CD8-positive, alpha-beta T cell (primary cell): ENCODE measurements at places on chromosomes 13 and 19.

DNA sequence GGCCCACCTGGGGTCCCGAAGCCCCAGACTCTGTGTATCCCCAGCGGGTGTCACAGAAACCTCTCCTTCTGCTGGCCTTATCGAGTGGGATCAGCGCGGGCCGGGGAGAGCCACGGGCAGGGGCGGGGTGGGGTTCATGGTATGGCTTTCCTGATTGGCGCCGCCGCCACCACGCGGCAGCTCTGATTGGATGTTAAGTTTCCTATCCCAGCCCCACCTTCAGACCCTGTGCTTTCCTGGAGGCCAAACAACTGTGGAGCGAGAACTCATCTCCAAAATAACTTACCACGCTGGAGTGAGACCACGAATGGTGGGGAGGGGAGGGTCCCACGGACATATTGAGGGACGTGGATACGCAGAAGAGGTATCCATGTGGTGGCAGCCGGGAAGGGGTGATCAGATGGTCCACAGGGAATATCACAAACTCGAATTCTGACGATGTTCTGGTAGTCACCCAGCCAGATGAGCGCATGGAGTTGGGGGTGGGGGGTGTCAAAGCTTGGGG is 1.0 kb upstream of the ICAM5 start:
- no peak for DNase-seq

DNA sequence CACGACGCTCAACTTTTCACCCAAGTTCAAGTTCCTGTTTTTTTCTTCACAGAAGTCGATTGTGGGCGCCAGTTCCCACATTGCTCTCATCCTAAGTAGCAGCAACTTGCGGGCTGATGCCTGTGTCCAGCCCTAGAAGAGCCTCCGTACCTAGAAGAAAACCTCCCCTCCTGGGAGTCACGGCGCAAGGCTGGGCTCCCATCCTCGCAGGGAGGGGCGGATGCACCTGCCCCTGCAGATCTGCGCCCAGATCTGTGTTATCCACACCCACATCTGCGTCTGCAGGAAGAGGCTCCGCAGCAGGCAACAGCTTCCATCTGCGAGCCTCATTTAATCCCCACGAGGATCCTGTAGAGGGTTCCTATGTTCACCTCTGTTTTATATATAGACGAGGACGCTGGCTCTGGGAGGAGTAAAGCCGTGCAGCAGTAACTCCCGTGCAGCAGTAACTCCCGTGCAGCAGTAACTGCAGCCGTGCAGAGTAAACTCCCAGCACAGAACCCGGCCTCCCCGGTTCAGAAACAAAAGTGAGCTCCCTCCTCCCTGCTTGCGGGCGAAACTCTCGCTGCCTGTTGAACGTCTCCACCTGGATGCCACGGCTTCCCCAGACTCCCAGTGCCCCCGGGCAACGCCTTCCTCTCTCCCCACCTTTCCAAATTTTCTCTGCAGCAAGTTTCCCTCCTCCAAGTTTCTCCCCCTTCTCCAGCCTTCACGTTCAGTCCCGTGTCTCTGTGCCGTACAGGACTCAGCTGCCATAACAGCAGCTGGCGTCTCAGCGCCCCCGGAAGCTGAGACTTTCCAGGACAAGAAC is 23.5 kb upstream of the LAIR1 start:
- peak; percentile 79 for DNase-seq

DNA sequence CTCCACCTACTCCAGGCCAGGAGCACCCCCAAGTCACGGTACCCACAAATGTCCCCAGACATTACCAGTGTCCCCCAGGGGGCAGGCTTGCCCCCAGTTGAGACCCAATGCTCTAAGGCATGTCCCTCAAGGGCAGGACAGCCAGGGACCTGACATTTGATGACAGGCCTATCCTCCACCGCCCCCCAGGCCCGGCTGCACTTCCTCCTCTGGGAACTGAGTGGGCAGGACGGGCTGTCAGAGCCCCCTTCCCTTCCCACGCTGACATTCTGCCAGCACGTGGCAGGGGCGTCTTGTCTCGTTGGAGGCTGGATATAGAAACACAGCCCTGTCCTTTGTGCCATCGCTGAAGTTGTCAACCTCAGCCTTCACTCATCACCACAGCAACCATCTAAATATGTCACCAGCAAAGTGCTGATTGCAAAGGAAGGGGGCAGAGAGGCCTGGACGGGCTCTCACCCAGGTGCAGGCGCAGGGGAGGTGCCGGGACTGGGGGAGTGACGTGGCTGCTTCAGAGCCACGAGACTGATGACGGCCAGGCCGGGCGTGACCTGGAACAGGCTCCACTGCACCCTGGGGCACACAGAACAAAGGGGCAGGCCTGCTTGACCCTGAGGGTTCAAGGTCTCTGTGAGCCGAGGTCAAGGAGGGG is 38.4 kb downstream of the GNG7 start:
- DNase-seq = peak; percentile 39

DNA sequence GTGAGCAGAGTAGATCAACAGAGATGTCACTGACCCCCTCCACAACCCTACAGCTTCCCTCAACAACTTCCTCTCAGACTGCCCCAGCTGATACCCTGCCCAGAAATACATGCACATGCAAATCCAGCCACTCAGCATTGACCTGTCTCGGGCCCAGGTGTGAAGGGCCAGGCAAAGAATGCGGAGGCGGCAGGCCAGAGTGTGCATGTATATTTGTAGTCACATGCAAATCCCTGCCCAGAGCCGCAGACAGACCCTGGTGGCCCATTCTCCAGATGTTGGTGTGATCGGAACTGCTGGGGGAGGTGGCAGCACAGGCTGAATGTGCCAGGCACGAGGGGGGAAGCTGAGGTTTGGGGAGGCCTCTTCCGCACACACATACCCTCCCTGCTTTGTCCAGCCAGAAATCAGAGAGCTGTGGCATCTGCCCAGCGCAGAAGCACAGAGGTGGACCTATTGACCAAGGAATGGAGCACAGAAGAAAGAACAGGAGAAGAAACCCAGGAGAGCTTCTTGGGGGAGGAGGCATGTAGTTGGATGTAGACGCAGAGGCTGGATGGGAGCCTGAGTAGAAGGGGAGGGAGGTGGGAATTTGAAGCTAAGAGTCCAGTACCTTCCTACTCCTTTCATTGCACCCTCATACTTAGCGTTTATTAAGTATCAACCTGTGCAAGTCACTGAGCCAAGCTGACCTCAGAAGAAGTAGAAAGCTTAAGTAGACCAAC is 14.4 kb downstream of the MEF2B start:
- no peak for DNase-seq

GRCh38 chr13:31327182-31327860 is 127.5 kb downstream of the B3GLCT start:
- DNase-seq = no peak

DNA sequence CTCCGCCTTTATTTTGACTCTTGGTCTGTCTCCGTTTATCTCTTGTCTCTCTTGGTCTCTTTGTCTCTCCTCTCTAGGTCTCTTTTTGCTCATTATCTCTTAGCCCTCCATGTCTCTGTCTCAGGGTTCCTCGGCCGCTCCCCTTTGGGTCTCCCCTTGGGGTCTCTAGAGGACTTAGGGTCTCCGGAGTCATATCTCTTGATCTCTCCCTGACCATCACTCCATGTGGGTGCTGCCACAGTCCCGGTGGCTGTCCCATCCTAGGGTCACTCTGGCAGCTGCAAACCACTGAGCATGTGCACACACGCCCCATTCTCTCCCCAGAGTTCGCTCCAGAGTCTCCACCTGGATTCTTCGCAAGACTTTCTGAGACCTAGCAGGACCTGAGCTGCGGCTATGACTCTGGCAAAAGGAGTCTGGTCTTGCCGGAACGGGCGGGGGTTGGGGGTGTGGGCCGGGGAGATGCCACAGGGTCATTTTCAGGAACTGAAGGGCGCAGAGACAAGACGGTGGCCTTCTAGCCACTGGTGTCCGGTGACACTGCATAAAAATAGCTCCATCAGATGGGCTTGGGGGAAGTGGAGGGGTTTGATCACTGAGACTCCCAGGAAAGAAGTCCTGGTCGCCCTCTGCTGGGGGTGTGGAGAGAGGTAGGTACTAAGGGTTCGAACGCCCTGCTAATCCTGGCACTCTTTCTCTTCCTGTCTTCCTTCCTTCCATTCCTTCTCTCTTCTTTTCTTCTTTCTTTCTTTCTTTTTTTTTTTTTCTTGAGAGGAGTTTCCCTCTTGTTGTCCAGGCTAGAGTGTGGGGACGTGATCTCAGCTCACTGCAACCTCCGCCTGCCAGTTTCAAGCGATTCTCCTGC is 1.2 kb upstream of the KCNA7 start:
- DNase-seq = no peak

DNA sequence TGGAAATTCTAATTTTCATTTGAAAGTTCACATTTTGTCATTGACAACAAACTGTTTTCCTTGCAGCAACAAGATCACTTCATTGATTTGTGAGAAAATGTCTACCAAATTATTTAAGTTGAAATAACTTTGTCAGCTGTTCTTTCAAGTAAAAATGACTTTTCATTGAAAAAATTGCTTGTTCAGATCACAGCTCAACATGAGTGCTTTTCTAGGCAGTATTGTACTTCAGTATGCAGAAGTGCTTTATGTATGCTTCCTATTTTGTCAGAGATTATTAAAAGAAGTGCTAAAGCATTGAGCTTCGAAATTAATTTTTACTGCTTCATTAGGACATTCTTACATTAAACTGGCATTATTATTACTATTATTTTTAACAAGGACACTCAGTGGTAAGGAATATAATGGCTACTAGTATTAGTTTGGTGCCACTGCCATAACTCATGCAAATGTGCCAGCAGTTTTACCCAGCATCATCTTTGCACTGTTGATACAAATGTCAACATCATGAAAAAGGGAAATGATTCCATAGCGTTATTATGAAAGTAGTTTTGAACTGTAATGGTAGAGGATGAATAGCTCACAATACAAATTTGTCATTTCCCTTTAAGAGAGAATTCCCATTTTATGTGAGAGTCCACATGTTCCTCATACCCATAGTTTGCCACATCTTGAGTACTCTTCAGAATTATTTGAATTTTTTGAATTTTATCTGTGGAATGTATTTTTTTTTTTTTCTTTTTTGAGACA is 2.6 kb downstream of the BRCA2 start:
- no peak for DNase-seq

- no peak for DNase-seq
Measured at GRCh38 chr13:93721483-93721882, 494.9 kb downstream of the GPC6 start.

- no peak for DNase-seq
Measured at GRCh38 chr19:39970425-39970674, 615 bp upstream of the PSMC4 start.

GRCh38 chr13:41546372-41547190 is 89.2 kb downstream of the RGCC start:
- DNase-seq = no peak

- no peak for DNase-seq
Measured at GRCh38 chr13:102395939-102396338, 5.9 kb downstream of the FGF14 start.

DNA sequence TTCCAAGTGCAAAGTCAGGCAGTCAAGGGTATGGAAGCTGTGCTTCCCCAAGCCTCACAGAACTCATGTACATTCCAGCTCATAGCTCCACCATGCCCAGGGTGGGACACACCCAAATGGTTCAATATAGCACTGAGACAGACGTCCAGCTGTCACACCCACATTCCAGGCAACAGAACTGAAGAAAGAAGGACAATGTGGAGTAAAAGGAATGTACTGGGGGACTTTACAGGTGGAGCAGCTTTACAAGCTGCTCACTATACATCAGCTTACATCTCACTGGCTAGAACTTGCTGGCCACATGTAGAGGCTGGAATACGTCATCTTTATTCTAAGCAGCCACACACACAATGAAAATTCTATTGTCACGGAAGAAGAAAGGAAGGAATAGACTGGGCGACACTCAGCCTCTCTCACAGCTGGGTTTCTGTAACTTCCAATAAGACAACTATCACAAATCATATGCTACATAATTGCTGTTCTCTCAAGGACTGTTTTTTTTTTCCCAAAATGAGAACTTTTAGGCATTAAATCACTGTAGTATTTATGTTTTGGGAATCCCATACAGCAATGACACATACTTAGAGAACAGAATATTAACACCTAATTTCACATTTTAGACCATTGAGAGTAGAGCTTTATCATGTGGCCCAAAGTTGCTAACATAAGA is 86.1 kb downstream of the KLF12 start:
- DNase-seq = no peak

- DNase-seq = no peak
Measured at GRCh38 chr13:37385248-37385647, 213.3 kb downstream of the POSTN start.

GRCh38 chr13:25731536-25731935 is 320.3 kb downstream of the SHISA2 start:
- no peak for DNase-seq

DNA sequence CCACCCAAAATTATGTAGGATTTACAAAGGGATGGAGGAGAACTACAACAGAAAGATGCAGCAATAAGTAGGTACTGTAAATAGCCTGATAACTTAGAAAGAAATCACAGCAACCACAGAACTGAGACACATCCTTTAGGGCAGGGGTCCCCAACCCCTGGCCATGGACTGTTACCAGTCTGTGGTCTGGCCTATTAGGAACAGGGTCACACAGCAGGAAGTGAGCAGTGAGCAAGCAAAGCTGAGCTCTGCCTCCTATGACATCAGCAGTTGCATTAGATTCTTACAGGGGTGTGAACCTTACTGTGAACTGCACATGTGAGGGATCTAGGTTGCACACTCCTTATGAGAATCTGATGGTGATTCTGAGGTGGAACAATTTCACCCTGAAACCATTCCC is 997.6 kb downstream of the DIAPH3 start:
- no peak for DNase-seq

- DNase-seq = no peak
Measured at GRCh38 chr13:47463726-47464125, 537.3 kb downstream of the SUCLA2 start.

DNA sequence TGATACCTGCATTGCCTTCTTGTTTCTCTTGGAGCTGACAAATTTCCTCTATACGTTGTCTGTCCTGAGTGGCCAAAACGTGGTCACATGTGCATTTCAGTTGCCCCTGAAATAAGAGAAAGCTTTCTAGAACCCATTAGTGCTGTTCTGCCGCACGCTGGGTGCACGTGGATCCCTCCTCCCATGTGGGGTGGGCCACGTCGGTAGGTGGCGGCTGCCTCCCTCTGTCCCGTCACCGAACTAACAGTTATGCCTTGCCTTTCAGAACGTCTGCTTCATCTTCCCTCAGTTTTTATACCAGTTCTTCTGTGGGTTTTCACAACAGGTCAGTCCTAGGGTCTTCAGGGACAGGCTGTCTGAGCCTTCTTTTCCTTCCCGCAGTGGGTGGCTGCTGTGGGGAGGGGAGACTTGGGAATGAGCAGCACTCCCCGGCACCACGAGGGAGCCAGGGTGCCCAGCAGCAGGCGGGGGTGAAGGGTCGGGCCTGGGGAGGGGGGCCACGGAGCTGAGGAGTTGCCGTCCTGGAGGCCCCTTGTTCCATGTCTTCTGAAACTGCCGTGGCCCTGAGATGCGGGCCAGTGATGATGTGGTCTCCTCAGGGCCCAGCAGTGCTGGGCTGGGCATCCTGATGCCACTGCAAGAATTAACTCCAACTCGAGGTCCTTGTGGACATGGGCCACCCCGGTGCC is 109.7 kb upstream of the MCF2L start:
- DNase-seq = no peak

- DNase-seq = no peak
Measured at GRCh38 chr19:29170554-29170953, 42.4 kb downstream of the UQCRFS1 start.
